Stimulated activated CD4-positive, alpha-beta T cell treated with anti-CD3 and anti-CD28 coated beads, TNF-alpha, amount 100 ng/mL, for 1 hour (primary cell): ENCODE measurements at places on chromosomes 1 and 21.

DNA sequence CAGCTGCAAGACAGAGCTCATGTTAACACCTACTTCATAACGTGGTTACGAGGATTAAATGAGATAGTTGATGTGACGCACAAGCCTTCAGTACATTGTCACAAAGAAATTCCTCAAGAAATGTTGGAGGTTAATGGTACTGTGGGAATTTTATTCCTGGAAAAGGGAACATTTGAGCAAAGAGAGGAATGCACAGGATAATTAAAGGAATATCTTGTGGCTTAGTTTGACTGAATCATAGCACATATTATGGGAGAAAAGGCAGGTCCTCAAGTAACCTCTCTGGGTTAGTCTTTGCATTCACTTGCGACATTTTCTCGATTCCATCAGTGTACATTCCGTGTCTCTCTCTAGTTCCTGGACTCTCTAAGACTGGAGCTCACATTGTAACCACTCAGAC, 300.2 kb upstream of the DUSP10 start:
- no peak for DNase-seq

DNA sequence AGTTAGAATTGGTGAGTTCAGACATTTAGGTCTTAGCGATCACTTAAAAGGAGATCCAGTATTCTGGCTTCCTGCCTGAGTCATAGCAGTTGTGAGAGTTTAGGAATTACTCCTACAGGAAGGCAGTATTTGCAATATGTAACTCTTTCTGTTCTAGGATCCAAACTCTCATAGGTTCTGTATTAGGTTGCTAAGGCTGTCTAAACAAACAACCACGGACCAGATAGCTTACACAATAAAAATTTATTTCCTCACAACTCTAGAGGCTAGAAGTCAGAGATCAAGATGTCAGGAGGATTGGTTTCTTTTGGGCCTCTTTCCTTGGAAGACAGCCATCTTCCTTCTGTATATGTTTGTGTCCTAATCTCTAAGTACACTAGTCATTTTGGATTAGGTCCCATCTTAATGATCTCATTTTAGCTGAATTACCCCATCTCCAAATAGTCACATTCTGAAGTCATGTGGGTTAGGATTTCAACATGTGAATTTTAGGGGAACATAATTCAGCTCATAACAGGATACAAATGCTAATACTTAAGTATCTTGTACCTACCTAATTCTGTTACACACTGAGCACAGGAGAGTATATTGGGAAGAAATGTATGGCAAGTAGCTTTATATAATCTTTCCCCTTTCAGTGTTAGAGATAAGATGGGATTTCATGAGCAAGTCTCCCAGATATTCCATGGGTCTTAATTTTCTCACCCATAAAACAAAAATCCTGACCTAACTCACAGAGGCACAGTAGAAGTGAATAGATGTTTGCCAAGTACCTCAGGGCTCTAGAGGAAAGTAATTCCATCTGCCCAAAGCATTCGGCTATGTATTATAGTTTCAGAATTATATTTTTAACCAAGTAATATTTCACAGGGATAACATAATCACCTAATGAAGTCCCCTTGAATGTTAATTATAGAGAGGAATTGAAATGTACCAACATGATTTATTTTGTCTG, 144.4 kb downstream of the PTBP2 start:
- DNase-seq = no peak

DNA sequence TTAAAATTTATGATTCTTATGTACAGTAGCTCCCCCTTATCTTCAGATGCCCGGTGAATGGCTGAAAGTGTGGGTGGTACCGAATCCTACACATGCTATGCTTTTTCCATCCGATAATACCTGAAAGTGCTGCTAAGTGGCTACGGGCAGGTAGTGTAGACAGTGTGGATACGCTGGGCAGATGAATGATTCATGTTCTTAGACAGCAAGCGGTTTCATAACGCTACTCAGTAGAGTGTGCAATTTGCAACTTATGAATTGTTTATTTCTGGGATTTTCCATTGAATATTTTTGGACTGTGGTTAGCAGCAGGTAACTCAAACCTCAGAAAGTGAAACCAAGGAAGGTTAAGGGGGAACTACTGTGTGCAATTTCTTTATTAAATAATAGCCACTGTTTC, 7.5 kb downstream of the PCP4 start:
- no peak for DNase-seq

DNA sequence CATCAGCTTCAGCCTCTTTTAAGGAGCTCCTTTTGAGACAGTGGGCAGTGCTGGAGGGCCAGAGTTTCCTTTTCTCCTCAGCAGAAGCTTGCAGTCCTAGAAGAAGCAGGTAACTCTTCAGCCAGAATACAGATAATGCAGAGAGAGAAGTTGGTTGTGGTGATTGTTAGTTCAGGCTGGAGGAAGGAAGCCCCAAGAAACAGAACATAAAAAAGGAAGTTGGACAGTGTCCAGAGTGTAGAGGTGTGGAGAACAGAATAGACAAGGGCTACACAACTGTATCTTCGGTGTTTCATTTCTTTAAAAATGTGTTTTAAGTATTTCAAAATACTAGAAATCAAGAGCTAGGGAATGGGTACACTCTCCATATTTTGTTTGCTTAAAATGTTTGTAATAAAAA, 6.4 kb upstream of the TACSTD2 start:
- DNase-seq = no peak

- no peak for DNase-seq
Observed at GRCh38 chr21:28615276-28615675, 377.4 kb downstream of the LTN1 start.

- no peak for DNase-seq
Observed at GRCh38 chr1:89629146-89629545, 3.8 kb upstream of the LRRC8C start.

- no peak for DNase-seq
Observed at GRCh38 chr21:41160036-41160435, 7.9 kb upstream of the BACE2 start.

DNA sequence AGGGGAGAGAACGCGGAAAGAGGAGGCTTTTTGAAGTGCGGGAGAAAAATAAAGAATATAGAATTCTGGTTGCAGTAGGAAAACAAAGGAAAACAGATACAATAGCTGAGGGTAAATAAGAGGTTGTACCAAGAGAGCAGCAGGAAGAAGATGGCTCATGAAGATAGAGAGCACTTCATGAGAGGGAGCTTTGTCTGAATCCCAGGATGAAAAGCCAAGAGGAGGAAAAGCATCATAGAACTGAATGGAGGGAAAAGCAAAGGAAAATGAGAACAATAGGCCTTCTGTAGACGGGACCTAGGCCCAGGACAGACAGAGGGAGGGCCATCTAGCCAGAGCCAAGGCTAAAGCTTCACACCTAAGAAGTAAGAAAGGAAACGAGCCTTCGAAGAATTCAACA, 49.5 kb downstream of the ATP6V1G3 start:
- DNase-seq = no peak

DNA sequence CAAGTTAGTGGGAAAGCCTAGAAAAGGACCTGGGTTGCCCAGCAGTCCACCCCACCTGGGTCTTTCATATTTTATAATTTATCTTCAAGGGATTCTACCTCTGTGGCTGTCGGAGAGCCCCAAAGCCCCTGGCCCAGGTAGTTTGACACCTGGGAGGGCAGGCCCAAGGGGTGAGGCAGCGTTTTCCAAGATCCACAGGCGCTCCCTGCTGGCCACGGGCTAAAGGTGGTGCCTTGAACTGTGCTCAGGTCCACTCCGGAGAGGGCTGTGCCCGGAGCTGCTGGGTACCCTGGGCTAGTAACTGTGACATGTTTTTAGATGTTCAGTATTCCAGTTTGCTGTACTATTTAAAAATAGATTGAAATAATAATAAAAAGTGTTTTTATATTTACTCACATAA, 37.2 kb upstream of the CRNN start:
- DNase-seq = no peak

DNA sequence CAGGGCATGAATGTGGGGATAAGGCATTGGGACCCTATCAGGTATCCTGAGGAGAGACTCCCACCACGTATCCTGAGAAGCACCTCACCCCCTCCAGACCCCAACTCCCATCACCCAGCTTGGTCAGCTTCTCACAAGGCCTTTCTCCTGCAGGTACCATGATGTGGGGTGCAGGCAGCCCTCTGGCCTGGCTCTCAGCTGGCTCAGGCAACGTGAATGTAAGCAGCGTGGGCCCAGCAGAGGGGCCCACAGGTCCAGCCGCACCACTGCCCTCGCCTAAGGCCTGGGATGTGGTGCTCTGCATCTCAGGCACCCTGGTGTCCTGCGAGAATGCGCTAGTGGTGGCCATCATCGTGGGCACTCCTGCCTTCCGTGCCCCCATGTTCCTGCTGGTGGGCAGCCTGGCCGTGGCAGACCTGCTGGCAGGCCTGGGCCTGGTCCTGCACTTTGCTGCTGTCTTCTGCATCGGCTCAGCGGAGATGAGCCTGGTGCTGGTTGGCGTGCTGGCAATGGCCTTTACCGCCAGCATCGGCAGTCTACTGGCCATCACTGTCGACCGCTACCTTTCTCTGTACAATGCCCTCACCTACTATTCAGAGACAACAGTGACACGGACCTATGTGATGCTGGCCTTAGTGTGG, 1.3 kb downstream of the GPR3 start:
- no peak for DNase-seq

- no peak for DNase-seq
Observed at GRCh38 chr1:240245629-240246020, 153.9 kb downstream of the FMN2 start.

- no peak for DNase-seq
Observed at GRCh38 chr1:155324717-155325602, 4.3 kb downstream of the RUSC1 start.

DNA sequence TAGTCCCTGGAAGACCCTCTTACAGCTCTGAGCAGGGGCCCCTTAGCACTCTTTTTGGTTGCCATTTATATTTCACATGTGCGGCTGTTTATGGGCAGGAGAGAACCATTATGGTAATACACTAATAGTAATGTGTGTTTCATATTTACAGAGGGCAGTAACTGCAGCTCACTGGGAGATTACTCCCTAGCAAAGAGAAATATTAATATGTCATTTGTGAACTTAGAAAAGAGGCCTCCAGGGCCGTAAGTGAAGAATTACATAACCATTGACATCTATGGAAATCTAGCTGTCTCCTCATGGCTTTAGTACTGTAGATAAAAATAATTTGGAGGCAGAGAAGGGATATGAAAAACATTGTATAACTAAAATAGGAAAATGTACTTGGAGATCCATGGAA, 23.4 kb upstream of the RGS16 start:
- DNase-seq = no peak

GRCh38 chr1:109975718-109976117, 8.8 kb upstream of the AHCYL1 start:
- no peak for DNase-seq

DNA sequence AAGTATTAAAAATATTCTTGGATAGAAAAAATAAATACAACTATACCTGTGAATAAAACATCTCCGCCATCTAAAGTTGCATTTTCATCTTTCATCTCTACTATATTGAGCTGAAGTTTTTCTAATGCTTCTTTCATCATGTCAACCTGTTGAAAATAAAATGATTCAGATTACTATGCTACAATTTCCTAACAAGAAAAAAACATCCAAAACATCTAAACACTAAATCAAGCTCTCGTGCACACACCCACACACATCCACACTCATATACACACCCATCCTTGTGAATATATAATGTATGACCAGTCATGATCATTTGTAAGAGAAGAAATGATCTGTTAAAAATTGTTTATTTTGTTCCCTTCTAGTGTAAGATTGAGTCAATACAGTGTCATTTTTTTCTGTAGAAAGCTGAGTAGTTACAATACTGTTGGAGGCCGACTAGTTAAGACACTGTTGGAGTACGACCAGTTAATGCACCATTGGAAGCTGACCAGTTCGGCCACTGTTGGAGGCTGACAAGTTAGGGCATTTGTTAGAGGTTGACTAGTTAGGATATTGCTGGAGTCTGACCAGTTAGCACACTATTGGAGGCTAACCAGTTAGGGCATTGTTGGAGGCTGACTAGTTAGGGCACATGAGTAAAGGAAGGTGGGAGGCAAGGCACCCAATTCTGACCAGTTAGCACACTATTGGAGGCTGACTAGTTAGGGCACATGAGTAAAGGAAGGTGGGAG, 82.4 kb upstream of the BCL10 start:
- no peak for DNase-seq

DNA sequence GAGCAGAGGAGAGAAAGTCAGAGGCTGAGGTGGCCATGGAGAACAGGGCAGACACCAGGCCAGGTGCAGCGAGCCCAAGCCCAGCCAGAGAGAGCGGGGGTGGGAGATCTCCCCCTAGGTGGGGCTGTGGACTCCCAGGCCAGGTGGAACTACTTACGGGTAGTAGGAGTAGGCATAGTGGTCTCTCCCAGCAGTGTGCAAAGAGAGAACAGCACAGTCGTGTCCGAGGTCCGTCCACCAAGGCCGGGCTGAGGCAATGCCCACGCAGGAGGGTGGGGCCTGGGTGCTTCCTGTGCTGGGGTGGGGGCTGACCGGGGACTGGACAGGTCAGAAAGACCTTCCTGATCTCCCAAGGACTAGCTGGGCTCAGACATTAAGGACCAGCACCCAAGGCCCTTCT, 263.7 kb downstream of the PTPRU start:
- no peak for DNase-seq

GRCh38 chr1:226404063-226404903, 3.6 kb downstream of the PARP1 start:
- DNase-seq = no peak

- DNase-seq = no peak
Observed at GRCh38 chr1:164886101-164886500, 327.1 kb downstream of the PBX1 start.

DNA sequence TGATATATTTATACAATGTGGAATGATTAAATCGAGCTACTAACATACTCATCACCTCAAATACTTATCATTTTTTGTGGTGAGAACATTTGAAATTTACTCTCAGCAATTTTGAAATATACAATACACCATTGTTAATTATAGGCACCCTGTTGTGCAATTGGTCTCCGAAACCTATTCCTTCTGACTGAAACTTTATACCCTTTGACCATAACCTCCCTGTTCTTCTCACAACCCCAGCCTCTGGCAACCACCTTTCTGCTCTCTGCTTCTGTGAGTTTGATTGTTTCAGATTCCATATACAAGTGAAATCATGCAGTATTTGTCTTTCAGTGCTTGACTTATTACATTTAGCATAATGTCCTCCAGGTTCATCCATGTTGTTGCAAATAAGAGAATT, 49.5 kb downstream of the SETD4 start:
- no peak for DNase-seq

GRCh38 chr1:1082776-1083415, 8.8 kb upstream of the RNF223 start:
- no peak for DNase-seq

GRCh38 chr1:915295-916172, 8.2 kb upstream of the SAMD11 start:
- DNase-seq = no peak

GRCh38 chr1:66618390-66618789, 84.4 kb downstream of the SGIP1 start:
- no peak for DNase-seq
